ENCODE measurements at places on chromosomes 6 and 20.
A peak's percentile ranks its signal among the peaks of the same experiment; 100 is the strongest.

DNA sequence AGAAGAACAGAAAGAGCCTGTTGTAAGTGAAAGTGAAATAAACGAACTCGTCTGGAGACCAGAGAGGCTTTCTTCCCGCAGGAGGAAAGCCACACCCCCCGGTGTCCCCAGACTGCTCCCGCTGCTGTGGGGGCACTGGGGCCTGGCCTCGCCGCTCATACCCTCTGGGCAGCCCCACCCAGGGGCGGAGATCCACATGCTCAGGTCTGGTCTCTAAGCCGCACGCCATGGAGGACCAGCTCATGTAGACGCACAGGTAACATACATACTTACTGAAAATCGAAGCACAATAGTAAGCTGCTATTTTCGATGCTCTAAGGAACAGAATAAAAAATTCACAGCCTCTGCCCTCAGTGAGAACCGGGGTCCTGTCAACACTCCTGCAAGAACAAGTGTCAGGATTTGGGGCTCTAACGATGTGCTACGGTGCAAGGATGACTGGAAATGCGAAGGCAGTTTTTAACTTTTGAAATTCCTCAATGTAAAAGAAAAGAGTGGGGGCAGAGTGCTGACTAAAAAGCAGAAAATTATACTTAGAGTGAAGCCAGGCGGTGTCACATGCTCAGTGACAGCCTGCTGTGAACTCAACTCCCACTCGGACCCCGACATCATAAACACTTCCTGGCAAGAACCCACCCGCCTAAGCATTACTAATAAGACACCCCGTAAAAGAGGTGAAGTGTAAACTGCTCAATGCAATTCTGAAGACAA lies 110.5 kb downstream of the IRF4 start:
- DNase-seq, result no peak

DNA sequence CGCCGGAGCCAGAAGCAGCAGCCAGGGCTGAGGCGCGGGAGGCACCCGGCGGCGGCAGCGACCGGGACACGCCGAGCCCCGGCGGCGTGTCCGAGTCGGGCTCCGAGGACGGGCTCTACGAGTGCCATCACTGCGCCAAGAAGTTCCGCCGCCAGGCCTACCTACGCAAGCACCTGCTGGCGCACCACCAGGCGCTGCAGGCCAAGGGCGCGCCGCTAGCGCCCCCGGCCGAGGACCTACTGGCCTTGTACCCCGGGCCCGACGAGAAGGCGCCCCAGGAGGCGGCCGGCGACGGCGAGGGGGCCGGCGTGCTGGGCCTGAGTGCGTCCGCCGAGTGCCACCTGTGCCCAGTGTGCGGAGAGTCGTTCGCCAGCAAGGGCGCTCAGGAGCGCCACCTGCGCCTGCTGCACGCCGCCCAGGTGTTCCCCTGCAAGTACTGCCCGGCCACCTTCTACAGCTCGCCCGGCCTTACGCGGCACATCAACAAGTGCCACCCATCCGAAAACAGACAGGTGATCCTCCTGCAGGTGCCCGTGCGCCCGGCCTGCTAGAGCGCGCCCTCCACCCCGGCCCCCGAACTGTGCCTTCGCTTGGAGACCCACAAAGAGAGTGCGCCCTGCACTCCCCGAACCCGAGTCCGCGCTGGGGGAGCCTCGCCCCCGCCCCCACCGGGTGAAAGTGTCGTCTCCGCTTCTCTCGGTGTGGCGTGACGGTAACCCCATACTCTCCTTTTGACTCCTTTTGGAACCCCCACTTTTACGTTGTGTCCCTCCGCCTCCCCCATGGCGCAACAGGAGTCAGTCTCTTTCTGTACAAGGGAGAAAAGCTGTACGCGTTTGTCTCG lies 1.6 kb downstream of the INSM1 start:
- peak; percentile 90 for DNase-seq

DNA sequence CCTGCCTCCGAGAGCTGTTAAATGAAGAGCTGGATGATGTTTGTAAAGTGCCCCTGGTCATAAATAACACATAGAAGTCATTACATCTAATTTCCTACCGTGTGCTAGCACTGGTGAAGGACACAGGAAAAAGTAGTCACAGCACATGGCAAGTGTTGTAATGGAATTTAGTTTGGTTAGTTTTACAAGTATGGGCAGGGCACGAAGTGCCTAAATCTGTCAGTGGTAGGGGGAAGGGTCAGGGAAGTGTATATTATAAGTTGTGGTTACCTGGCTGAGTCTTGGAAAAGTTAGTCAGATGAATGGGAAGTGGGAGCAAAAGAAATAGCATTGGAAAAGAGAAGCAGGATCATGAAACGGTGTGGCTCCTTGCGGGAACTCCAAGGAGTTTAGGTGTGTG lies 1.6 kb downstream of the RIPPLY2 start:
- DNase-seq, result no peak

- DNase-seq, result peak; percentile 28
These were observed 490.8 kb downstream of the EPM2A start for GRCh38 chr6:145244349-145245100.

GRCh38 chr6:117483645-117484016 lies 1.2 kb downstream of the DCBLD1 start:
- DNase-seq, result peak; percentile 14

GRCh38 chr6:8195040-8195713 lies 92.8 kb upstream of the EEF1E1 start:
- DNase-seq, result peak; percentile 72

- DNase-seq, result no peak
These were observed 137.9 kb downstream of the MAFB start for GRCh38 chr20:40551125-40551530.

GRCh38 chr6:77298283-77298682 lies 165.0 kb downstream of the HTR1B start:
- DNase-seq, result no peak

DNA sequence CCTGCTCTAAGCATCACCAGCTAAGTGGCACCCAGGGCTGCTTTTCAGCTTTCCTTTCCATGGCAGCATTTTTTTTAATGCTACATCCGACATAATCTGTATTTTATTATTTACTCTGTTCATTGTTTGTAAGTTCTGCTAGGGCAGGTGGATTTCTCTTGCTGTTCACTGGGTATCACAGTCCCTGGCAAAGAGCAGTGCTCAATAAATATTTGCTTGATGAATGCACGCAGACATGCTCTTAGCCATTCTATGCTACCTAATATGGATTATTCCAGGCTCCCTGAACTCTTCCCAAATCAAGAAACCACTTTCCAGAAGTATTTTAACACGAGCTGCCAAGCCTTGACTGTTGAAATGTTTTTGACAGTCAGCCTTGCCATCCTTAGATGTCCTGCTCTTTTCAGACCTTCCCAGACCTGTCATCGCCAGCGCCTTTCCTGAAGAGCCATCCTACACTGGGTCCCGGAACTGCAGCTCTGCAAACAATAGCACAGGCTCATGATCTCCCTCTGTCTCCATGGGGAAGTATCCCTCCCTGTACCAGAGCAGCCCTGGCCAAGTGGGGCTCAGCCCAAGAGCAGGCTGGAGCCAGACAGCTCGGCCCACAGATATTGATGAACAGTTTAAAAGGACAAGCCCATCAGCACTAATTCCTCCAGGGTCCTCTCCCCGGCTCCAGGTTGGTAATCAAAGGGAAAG lies 136.5 kb upstream of the CDH4 start:
- DNase-seq, result no peak

GRCh38 chr6:138795809-138796603 lies at the start of gene ECT2L:
ECT2L (plus strand) TSS chr6:138796087; CDS start chr6:138813275, 17,188 bp downstream.
- DNase-seq, result peak; percentile 97

- DNase-seq, result no peak
These were observed 1169.2 kb downstream of the GRIK2 start for GRCh38 chr6:102562713-102563112.

- DNase-seq, result peak; percentile 28
These were observed 505.1 kb upstream of the NRSN1 start for GRCh38 chr6:23620911-23621401.

DNA sequence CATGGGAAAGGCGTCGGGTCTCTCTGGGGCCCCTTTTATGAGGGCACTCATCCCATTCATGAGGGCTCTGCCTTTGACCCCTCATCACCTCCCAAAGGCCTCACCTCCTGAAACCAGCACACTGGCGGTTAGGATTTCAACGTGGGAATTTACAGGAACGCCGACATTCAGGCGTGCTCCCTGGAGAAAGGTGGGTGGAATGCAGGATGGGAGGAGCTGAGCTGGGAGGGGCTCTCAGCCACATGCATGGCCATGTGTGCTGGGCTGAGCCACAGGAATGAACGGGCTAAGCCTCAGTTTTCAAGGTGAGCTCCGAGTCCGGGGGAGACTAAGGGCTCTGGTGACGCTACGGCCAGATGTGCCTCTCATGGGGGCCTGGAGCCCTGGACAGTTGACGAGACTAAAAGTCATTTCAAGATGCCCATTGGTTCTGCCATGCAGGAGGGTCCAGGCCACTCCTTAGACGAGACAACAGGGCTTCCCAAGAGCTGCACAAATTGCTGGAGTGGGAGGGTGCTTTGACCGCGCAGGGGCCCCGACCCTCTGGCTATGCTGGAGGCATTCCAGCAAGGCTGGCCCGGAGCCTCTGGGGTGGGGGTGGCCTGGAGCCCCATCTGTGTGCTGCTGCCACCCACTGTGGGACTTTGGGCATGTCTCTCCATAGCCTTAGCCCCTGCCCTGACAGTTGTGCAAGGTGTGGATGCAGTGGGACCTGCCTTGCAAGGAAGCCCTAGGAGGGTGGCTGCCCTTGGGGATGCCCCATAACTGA lies 3.8 kb upstream of the ARFGAP1 start:
- no peak for DNase-seq

- DNase-seq, result no peak
These were observed 64.6 kb downstream of the ZC2HC1B start for GRCh38 chr6:143928853-143929252.

GRCh38 chr20:34324541-34324940 lies 21.4 kb upstream of the AHCY start:
- no peak for DNase-seq

Measured in NCI-H69 (cell line).